NCI-H2107 (cell line): ENCODE measurements at places on chromosomes 4 and X.

DNA sequence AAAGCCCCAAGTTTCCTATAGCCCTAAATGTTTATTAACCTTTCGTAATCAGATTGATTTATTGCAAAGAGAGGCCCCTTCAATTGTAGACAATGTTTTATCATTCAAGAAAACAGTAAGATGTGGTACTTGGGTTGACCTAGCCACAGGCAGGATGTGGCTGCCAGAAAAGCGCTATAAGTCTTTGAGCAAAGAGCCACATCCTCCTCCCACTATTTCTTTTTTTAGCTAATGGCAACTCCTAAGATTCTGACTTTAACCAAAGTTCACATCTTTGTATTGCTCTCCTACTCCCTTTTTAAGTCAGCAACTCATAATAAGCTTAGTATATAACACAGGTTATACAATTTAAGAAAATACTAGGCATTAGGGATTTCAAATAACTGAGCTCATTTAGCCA is 70.7 kb upstream of the PPP3CA start:
- DNase-seq, result no peak

DNA sequence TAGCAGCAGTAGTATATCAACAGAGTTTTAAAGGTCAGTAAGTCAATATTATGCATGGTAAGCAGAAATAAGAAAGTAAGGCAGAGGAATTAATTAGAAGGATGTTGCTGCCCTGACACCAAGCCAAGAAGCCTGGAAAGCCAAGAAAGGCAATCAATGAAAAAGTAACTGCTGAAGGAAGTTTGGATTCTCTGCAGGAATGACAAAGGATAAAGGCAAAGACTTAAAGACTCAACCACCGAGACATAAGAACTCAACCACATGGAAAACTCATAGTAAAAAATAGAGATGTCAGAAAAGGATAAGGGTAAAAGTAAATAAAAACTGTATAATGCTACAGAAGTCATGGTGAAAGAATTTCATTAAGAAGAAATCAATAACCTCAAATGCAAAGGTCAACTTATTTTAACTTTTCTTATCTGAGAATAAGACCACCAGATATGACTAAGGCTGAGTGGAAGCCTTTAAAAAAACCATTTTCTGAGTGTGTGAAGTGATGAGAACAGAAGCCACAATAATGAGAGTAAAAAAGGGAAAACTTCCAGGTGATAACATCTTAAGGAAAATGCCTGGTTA is 55.2 kb downstream of the NEK1 start:
- no peak for DNase-seq

DNA sequence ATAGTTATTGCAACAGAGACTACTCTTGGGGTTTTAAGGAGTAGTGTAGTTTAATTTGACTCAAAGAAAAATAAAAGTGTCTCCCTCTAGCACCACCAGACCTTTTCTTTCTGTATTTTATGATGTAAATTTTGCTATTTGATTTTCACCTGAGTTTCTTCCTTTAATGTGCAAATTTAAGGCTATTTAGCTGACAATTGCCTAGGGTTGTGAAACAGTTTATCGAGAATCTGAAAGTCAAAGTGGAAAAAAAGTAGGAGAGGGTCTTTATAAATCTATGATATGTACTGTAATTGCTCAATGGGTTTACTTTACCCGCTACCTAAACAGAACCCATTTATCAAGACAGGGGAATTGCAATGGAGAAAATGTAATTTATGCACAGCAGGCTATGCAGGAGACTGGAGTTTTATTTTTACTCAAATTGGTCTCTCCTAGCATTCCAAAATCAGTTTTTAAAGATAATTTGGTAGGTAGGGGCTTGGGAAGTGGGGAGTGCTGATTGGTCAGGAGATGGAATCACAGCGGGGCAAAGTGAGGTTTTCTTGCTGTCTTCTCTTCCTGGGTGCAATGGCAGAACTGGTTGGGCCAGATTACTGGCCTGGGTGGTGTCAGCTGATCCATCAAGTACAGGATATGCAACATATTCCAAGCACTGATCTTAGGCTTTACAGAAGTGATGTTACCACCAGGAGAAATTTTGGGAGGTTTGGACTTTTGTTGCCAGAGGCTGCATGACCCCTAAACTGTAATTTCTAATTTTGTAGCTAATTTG is 228.6 kb upstream of the TACR3 start:
- DNase-seq, result no peak

- DNase-seq, result no peak
Measured at GRCh38 chrX:11214346-11215190, 78.6 kb upstream of the AMELX start.

DNA sequence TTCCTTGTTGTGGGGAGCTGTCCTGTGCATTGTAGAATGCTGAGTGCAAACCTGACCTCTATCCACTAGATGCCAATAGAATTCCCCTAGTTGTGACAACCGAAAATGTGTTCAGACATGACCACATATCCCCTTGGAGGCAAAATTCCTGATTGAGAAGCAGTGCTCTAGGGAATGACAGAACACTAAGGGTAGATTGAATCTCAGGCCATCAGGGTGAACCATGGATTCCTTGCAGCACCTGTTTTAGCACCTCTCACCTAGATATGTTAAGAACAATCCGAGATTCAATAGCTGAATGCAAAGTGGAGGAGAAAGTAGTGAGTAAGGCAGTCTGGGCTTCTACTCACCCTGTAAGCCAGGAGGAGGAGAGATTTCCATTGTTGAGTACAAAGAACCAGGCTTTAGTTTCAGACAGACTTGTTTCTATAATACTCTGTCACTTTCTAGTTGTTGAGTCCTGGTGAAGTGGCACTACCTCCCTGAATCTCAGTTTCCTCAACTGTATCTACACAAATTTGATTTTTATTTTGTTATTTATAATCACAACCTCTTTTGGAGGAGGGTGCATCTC is 111.0 kb upstream of the RAP2C start:
- DNase-seq, result no peak

- no peak for DNase-seq
Measured at GRCh38 chr4:112379306-112379705, 82.1 kb downstream of the ALPK1 start.

DNA sequence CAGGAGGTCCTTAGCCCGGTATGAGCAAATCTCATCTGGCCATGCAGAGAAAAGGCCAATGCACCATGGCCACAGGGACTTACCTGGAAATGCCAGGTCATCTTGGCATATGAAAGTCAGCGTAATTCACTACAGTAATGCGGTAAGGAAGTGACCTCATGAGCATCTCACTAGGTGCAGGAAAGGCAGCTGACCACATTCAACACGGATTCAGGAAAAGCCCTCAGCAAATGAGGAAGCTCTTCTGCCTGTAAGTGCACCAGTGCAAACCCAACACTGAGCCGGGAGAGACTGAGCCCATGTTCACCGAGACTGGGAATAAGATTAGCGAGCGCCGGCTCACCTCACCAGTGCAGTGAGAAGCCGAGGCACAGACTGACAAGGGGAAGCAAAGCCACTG is 23.7 kb downstream of the LRPAP1 start:
- no peak for DNase-seq

- no peak for DNase-seq
Measured at GRCh38 chrX:19625612-19626011, 110.3 kb upstream of the MAP3K15 start.

DNA sequence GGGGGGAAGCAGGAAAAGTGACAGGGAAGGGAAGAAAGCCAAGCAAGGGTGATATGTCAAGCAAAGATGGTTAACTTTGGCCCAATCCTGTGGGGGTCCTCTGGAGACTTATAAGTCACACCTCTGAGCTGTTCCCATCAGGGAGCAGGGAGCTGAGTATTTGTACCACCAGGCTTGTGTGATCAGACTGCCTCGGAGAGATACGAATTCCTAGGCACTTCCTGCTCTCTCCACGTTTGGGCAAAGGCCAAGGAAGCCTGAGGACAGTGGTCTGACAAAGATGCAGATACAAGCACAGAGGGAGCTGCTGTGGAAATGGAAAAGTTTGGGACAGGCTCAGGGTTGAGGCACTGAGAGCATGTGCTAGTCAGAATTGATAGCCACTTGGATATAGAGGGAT is 10.4 kb upstream of the PPP3CA start:
- no peak for DNase-seq

- DNase-seq, result no peak
Measured at GRCh38 chr4:36242629-36243354, 1.5 kb downstream of the ARAP2 start.

- DNase-seq, result peak; percentile 1
Measured at GRCh38 chrX:30612250-30612655, 34.7 kb upstream of the TASL start.

DNA sequence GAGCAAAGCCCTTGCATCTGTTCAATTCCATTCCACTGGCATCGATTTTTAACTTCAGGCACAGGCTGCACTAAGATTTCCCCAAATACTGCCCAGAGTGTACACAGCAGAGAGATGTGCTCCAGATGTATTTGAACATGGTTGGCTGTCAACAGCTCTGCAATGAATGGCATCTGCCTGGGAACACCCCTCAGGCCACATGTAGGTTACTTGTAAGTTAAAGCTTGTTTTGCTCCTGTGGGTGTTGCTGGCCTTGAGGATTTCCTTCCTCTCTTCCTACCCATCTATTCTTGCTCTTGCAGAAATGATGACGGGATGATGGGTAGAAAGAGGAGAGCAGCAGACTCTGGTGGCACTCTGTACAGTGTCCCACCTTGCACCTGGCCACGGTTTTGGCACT is 69.3 kb upstream of the HELT start:
- DNase-seq, result no peak

GRCh38 chrX:17839269-17839668 is 21.8 kb downstream of the RAI2 start:
- no peak for DNase-seq

DNA sequence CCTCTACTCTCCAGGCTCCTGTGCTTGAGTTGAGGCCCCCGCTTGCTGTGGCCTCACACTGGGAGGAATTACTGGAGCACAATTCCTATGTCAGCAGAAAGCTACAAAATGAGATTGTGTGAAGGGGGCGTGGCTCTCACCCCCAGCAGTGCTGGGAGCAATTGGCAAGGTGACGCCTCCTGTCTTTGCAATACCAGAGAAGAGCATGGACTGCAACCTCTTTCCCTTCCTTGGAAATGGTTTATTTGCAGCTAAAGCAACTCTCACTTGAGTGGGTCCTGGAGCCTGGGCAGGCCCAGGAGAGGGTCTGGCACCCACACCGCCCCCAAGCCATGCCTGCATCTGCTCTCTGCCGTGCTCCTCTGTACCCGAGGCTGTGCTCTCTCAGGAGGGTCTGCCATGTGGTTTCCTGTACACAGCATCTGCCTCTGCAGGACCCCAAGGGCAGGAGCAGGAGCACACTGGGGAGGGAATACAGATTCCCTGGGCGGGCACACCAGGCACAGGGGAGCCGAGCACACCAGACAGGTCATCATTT is 32.9 kb upstream of the HGFAC start:
- DNase-seq, result no peak

DNA sequence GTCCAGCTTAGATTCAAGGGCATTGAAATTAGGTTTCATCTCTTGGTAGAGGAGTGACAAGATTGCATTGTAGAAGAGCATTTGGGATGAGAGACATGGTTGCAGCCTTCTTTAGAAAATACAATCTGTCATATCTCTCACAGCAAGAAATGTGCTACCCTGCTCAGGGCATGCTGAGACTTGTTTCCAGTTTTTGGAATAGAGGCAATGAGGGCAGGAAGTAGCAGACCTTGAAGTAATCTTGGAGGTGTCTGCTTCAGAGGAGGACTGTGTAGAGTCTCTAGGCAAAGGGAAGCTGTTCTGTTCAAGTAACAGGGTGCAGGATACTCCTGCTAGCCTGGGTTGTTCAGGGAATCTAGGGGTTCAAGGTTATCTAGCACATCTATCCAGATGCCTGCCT is 116.1 kb upstream of the ZNF827 start:
- DNase-seq, result no peak

GRCh38 chr4:74625981-74626380 is 168.3 kb downstream of the BTC start:
- no peak for DNase-seq

GRCh38 chrX:152450076-152450475 is 1.0 kb downstream of the GABRA3 start:
- no peak for DNase-seq

DNA sequence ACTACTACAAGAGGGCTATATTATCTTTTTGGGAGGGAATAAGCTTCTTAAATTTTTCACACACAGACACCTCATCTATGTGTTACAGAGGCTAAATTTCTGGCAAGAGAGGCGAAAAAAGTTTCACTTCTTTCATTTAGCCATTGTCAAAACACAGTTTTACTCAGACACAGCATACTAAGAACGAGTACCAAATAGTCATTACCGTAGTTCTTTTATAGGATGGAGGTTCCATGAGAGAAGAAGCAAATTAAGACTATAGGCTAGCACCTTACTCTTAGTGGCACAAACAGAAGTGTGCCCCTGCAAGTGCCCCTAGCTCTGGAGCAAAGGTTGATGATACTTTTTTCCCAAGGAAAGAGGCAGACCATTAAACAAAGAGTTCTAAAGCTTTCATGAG is 26.2 kb downstream of the UGT2B7 start:
- no peak for DNase-seq

GRCh38 chrX:12447448-12448064 is 309.3 kb downstream of the FRMPD4 start:
- no peak for DNase-seq

DNA sequence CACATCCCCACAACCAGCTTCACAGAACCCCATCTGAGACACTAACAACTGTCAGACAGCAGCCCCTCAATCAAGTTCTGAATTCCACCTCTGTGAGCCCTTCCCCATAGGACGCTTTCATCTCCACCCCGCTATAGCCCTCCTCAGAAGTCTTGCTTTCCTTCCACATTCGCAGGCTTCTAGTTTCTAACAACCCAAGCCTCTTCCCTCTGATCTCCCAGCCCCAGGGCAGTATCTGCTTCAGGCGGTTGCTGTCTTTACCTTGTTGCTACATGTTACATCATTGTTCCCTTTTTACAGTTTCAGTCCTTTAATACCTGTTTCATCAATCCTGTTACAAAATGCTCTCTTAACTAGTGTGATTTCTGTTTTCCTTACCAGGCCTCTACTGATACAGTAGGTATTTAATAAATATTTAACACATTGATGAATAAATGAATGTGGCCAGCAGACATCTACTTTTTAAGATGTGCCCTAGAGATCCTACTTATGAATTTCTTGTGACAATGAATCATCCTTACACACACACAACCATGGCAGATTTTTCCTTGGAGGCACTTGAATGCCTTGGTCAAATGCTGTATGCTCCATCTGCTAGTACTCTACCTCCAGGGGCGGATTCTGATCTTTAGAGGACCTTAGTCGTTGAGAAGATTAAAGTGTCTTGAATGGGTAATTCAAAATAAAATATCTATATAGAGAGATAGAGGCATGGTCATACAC is 164.7 kb upstream of the SLIT2 start:
- no peak for DNase-seq

DNA sequence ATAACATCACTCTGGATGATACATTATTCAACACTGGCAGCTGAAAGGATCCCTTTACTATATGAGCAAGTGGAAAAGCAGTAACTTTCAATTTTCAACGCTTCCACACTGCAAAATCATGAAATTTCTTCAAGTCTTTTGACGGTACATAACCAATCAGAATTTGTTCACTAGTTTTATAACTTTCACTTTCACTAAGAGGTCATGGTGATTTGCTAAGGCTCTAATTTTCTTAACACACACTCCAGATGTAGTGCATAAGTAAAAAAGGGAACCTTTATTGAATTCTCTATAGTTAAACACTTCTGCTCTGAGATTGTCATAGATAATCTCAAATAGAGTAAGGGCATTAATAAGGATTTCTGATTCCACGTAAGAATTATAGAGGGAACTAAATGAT is 4.1 kb downstream of the ARMCX2 start:
- no peak for DNase-seq
